ENCODE measurements at places on chromosomes 7 and 10.

DNA sequence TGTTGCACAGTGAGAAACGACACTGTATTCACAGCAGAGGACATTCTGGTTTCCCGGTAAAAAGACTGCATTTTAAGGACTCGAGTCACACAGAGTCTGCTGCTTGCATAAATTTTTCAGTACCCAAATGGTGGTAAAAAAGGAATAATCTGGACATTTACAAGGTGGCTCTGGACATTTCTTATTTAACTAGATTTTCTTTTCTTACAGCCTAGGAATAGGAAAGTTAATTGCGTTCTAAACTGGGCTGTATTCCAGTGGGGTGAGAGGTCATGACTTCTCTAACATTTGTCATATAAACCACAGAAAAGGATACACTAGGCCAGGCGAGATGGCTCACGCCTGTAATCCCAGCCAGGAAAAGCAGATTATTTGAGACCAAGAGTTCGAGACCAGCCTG lies 237.5 kb upstream of the KLF6 start:
- DNase-seq: no peak

- DNase-seq: peak; percentile 64
Observed at GRCh38 chr10:43282881-43283280, 16.0 kb upstream of the RASGEF1A start.

DNA sequence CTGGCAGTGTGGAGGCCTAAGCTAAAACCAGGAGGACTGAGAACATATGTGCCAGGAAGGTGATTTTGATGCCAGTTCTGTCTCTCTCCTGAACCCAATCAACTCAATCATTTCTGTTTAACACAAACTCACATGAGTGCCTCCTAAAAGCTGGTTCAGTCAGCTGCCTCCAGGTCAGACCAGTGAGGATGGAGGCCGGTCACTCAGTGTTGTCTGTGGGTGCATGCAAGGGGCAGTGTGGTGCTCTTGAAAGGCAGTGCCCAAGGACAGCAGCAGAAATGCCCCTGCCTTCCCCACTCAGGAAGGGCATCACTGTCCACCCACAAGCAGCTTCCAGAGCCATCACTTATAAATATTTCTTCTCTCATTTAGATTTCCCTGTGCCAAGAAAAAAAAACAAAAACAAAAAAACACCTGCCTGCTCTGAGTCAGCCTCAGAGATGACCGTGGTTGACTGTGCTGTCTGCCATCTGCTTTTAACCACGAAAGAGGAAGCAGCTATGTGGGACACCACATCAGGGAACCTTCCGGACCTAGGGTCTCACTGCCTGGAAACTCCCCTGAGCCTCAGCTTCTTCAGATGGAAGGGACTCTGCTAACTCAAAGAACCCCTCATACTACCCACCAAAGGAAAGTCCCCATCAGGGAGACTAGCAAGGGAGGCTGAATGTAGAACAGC lies 39.1 kb downstream of the VOPP1 start:
- no peak for DNase-seq

DNA sequence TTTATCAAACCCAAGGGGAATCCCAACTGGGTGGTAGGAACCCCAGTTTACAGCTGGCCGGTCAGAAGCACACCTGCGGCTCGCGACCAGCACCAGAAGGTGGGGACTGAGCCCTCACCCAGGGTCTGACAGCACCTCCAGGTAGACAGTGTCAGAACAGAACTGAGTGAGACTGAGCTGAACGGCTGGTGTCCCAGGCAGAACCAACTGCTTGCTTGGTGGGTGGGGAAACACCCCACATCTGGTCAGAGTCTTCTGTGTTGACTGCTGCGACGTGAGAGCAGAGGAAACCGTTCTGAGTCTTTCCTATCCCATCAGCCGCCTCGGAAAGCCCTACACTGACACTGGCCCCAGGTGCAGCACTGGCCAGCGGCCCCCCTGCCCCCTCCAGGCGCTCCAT lies 160.7 kb downstream of the MAD1L1 start:
- no peak for DNase-seq

DNA sequence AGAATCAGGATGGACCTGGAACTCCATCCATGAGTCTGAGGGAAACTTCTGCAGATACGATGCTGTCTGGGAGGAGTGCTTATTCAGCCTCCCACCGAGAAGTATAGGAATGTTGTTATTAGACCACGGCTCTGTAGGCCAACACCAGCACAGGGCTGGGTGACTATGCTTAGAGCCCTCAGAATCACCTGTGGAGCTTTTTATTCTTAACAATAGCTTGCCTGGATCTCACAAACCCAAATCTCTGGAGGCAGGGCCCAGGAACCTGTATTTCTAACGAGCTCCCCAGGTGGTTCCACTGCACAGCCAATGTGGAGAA lies 55.6 kb upstream of the ARID5B start:
- no peak for DNase-seq

DNA sequence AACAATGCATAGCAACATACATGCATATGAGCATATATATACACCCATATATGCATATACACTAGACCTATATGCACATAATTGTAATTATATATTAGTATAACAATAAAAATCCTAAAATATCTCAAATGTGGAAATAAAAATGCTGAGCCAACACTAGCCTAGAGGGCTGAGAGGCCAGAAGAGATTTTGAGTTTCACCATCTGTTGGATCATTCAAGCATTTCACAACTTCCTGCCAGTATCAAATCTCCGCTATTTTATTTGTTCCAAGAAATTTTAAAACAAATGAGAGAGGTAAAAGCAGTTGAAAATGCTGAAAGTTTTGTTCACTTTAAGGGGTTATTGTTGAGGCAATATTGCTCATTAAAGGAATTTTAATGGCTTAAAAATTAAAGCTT lies 187.0 kb downstream of the PCDH15 start:
- no peak for DNase-seq

GRCh38 chr7:77458786-77459185 lies 42.6 kb upstream of the GSAP start:
- no peak for DNase-seq

DNA sequence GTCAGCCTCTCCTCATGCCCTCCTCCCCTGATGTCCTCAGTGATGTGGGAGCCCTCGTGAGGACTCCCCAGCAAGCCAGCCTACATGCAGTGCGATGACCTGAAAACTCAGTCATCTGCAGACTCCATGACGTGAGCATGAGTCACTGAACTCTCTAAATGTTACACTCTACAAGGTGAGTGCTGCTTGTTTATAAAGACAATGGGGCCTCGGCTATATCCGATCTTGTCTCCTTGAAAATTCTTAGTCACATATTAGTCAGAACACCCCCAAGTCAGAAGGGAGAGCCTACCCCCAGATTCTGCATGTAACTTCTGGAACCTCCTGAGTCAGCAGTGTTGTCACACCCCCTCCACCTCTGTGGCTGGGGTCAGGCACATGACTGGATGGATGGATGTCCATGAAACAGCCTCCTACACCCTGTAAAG lies 673.8 kb downstream of the INHBA start:
- peak; percentile 15 for DNase-seq

DNA sequence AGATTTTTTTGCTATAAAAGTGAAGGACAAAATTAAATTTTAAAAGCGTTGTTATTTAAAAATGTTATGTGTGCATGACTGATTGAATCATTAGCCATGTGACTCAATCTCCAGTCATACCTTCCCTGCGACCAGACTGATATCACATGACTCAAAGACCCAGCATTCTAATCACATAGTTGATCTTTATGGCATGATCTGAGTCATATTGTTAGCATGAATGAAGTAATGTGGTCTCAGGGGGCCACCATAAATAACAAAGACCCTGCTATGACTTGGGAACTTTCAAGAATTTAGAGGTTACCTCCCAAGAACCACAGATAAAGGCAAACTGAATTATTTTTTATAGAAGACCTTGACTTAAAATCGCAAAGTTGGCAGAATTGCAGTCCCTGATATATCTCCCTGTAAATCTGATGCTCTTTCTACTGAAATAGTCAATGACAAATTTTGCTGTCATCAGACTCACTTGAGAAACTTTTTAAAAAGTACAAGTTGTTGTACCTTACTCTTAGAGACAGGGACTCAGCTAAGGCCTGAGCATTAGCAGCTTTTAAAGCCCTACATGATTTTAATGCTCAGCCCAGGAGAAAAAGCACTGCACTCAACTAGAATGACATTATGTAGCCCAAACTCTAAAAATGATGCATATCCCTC lies 717.3 kb downstream of the XPNPEP1 start:
- peak; percentile 49 for DNase-seq

- DNase-seq: no peak
Observed at GRCh38 chr7:36969376-36969775, 245.1 kb upstream of the AOAH start.

GRCh38 chr7:6559896-6560295 lies 8.6 kb upstream of the GRID2IP start:
- DNase-seq: no peak

GRCh38 chr10:89392974-89393373 lies 551 bp downstream of the IFIT1 start:
- DNase-seq: peak; percentile 76

- DNase-seq: no peak
Observed at GRCh38 chr7:131381069-131381838, 53.6 kb downstream of the MKLN1 start.

- DNase-seq: no peak
Observed at GRCh38 chr7:128197589-128197988, 43.5 kb upstream of the LEP start.

DNA sequence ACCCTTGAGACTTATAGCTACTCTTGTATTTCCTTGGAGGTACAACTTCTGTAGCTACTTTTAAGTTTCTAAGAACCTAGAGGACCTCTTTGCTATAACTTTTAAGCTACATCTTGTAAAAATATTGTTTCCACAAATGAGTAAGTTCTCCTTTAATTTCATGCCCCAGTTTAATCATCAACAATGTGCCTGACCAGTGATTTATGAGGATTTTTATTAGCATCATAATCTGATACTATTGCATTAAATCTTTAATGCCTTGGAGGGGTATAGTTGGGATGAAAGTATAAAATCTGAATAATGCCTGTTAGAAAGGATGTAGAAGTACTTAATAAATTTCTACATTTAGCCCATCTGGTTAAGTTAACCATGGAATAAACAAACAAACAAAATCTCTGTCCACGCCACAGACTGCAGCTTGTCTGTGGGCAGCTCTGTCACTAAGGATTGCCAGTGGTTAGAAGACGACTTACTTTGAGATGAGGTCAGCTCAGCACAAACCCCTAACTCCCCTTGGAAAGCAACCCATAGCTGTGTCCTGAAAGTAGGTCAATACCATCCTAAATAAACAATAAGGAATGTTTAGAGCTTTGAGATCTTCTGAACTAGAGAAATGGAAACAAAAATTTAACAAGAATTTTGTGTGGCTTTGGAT lies 18.3 kb downstream of the UBE2D1 start:
- DNase-seq: no peak

DNA sequence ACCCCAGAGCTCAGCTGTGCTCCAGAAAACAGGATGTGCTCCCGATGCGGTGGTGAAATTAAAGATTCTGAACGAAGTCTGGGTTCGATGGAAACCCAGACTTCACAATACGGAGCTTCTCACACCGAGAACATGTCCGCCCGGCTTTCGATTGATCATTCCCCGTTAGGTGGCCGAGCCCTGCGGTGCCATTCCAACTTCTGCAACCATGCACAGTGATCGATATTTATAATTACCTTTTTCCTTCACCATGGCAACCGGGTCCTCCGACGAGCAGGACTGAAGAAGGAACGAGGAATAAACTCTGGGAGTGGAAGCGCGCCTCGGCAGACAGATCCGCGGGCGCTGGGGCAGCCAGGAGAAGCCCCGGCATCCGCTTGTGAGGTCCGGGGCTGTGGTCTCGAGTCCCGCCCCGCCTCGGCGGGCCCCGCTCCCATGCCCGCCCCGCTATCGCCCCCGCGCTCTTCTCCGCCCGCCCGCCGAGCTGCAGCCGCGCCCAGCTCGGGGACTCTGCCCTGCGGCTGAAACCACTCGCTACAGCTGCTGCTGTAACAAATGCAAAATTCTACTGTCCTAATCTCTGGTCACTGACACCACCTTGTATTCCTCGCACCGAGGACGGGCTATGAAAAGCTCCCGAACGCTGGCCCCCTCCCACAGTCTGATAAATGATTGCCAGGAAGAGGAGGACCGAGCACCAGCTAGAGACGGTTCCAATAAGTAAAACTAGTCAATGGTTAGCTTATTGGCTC lies 26.2 kb downstream of the ABLIM1 start:
- DNase-seq: peak; percentile 85

- no peak for DNase-seq
Observed at GRCh38 chr7:106063692-106064091, 48.4 kb downstream of the SYPL1 start.

GRCh38 chr7:70799841-70800405 lies 332.0 kb upstream of the GALNT17 start:
- DNase-seq: no peak

GRCh38 chr10:10530313-10530712 lies 487.4 kb upstream of the CELF2 start:
- no peak for DNase-seq

- no peak for DNase-seq
Observed at GRCh38 chr10:27041196-27041595, 59.1 kb downstream of the ANKRD26 start.

- DNase-seq: no peak
Observed at GRCh38 chr10:96244354-96244753, 27.0 kb downstream of the BLNK start.

DNA sequence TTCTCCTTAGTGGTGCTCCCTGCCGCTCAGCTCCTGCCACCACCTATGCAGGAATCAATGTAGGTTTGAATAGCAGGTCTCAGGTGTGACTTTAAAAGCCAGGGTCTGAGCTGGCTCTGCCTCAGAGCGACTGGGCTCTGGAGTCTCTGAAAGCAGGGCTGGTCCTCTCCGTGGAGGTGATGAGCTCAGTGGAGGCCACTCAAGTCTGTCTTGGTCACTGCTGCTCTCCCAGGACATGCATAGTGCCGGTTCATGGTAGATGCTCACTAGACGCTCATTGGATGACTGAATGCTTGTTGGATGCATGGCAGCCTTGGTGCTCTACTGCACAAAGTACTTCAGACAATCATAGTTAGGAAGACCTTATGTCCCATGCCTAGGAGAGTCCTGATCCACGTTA lies 45.1 kb upstream of the PTF1A start:
- no peak for DNase-seq

GRCh38 chr7:140384894-140385545 lies 13.3 kb downstream of the SLC37A3 start:
- DNase-seq: no peak

- DNase-seq: no peak
Observed at GRCh38 chr7:25565002-25565401, 336.7 kb upstream of the NPVF start.

DNA sequence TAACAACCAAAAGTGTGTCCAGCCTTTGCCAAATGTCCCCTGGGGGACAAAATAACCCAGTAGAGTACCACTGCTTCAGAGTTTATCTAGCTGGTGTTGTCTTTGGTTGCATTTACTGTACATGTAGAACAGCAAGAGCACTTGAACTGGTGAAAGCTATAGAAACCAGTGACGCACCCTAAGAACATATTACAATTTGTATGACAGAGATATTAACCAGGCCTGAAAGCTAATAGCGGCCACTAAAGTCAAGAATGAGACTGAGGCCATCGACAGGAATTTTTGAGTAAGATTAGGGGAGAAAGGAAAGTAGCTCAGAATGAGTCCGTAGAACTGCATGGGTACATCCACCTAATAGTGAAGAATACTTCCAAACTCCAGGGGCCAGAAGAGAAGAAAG lies 236.2 kb downstream of the MTERF1 start:
- DNase-seq: no peak
